ENCODE measurements at places on chromosomes 4 and X. TPM values are rescaled to one million over a fixed set of nuclear protein-coding genes. Genes with fewer than 3 reads are reported as not detected.
A peak's percentile ranks its signal among the peaks of the same experiment; 100 is the strongest.

Gene FOXR2
- not detected for total RNA-seq

Gene COL4A5
- 96.9 TPM for total RNA-seq

Gene PAGE4
- not detected for total RNA-seq

Gene SLC9A6
- total RNA-seq: 18.5 TPM

DNA sequence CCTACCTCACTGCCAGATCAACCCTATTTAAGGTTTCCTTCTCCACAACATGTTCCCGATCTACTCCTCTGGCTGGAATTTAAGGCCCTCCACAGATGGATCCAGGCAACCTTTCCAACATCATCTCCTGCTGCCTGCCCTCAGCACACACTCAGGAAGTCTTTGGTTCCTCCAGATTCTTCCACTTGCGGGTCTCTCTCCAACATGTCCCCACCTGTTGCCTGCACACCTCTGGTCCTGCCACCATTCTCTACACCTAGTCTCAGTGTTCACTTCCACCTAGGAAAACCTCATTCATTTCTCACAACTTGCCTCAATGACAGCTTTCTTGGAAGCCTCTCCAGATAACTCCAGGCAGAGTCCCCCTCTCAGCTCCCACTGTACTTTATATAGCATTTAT, 80.1 kb downstream of the RTL5 start:
- DNase-seq: no peak
- no peak overlapping the region for H3K27ac ChIP-seq
- H3K27me3 ChIP-seq: peaks cover 3% of the 10 kb centered on the region
- peaks cover 2% of the 10 kb centered on the region for H3K36me3 ChIP-seq
- peaks cover 20% of the 10 kb centered on the region for H3K4me1 ChIP-seq
- H3K4me3 ChIP-seq: no peak overlapping the region

- no peaks in the 10 kb centered on the region for H3K27me3 ChIP-seq
- H3K4me3 ChIP-seq: no peak overlapping the region
- no peaks in the 10 kb centered on the region for H3K4me1 ChIP-seq
Observed at GRCh38 chrX:46788902-46789301, 30.0 kb upstream of the SLC9A7 start.

DNA sequence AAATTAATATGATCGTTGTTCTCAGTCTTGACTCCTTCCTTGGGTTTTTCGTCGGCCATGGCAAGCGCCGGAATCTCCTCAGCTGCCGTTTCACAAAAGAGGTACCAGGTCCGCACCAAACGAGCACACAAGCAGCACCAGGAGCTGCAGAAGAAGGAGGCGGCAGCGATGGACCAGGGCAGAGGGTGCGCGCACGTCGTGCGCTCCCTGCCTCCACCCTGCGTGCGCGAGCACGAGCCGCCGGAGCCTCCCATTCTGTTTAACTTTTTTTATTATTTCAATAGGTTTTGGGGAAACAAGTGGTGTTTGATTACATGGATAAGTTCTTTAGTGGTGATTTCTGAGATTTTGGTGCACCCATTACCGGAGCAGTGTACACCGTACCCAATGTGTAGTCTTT, 158.2 kb downstream of the PLS3 start:
- no peaks in the 10 kb centered on the region for H3K36me3 ChIP-seq
- DNase-seq: no peak
- no peak overlapping the region for H3K27ac ChIP-seq

DNA sequence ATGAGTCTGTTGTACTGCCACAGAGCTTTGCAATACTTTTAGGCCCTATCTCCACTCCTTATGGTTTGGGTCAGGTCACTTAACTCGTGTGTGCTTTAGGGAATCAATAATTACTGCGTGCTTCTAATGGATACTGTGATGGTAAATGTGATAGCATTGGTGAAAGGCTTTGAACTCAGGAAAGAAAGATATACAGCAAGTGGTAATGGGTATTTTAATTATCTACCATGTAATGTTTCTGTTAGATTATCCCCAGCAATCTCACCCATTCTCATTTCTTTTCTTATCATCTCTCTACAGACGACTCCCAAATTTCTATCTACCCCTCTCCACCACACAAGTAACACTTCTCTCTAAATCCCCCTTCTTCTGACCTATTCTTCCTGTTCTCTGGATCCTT, 128.6 kb downstream of the GPC3 start:
- H3K4me3 ChIP-seq: no peak overlapping the region
- H3K4me1 ChIP-seq: peaks cover 6% of the 10 kb centered on the region
- no peaks in the 10 kb centered on the region for H3K27me3 ChIP-seq
- H3K27ac ChIP-seq: no peak overlapping the region

- H3K36me3 ChIP-seq: no peaks in the 10 kb centered on the region
- H3K27me3 ChIP-seq: peaks cover 2% of the 10 kb centered on the region
- H3K4me1 ChIP-seq: no peaks in the 10 kb centered on the region
Observed at GRCh38 chr4:42329421-42329820, 67.9 kb upstream of the SHISA3 start.

- DNase-seq: no peak
- H3K27ac ChIP-seq: no peak overlapping the region
- H3K4me1 ChIP-seq: peaks cover 47% of the 10 kb centered on the region
- peak overlapping the region; percentile 14 for H3K4me3 ChIP-seq
Observed at GRCh38 chr4:7158081-7158750, 34.1 kb upstream of the SORCS2 start.

GRCh38 chrX:153771415-153772315, 7.6 kb downstream of the PLXNB3 start:
- no peak overlapping the region for H3K27ac ChIP-seq
- no peak for DNase-seq
- H3K4me3 ChIP-seq: no peak overlapping the region
- H3K36me3 ChIP-seq: no peaks in the 10 kb centered on the region

- H3K36me3 ChIP-seq: peaks cover 3% of the 10 kb centered on the region
- H3K27me3 ChIP-seq: no peaks in the 10 kb centered on the region
- no peak for DNase-seq
- H3K27ac ChIP-seq: no peak overlapping the region
- no peak overlapping the region for H3K4me3 ChIP-seq
Observed at GRCh38 chr4:108589961-108590360, 30.4 kb upstream of the RPL34 start.

DNA sequence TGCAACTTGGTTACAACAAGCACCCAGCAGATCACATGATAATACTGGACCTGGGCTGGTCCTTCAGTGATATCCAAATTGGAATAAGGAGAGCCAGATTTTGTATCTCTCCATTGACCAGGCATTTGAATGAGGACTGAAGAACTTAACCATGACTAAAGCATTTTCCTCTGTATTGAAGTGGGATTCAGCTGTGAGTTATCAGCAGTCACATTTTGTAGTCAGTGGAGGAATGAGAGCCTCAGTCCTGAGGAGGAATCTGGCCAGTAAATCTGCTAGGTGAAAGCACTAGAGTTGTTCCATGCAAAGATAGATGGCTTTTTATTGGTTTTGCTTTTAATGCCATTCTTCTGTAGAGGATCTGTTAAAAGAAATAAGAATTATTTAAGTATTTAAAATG, 1506.0 kb downstream of the PCDH7 start:
- no peaks in the 10 kb centered on the region for H3K27me3 ChIP-seq
- no peak for DNase-seq
- no peaks in the 10 kb centered on the region for H3K36me3 ChIP-seq
- no peaks in the 10 kb centered on the region for H3K4me1 ChIP-seq

GRCh38 chr4:26088433-26088928, 174.5 kb downstream of the SMIM20 start:
- H3K4me1 ChIP-seq: no peaks in the 10 kb centered on the region
- H3K27me3 ChIP-seq: peaks cover 14% of the 10 kb centered on the region
- peaks cover 7% of the 10 kb centered on the region for H3K36me3 ChIP-seq
- H3K4me3 ChIP-seq: no peak overlapping the region
- no peak for DNase-seq

- H3K27ac ChIP-seq: no peak overlapping the region
- H3K36me3 ChIP-seq: no peaks in the 10 kb centered on the region
- no peak for DNase-seq
- H3K4me3 ChIP-seq: no peak overlapping the region
Observed at GRCh38 chr4:112199041-112199440, 32.5 kb upstream of the AP1AR start.

GRCh38 chr4:159383562-159383931, 280.7 kb downstream of the RAPGEF2 start:
- H3K27me3 ChIP-seq: no peaks in the 10 kb centered on the region
- H3K4me3 ChIP-seq: no peak overlapping the region
- no peak for DNase-seq
- H3K4me1 ChIP-seq: peaks cover 9% of the 10 kb centered on the region
- H3K27ac ChIP-seq: no peak overlapping the region
- peaks cover 14% of the 10 kb centered on the region for H3K36me3 ChIP-seq

DNA sequence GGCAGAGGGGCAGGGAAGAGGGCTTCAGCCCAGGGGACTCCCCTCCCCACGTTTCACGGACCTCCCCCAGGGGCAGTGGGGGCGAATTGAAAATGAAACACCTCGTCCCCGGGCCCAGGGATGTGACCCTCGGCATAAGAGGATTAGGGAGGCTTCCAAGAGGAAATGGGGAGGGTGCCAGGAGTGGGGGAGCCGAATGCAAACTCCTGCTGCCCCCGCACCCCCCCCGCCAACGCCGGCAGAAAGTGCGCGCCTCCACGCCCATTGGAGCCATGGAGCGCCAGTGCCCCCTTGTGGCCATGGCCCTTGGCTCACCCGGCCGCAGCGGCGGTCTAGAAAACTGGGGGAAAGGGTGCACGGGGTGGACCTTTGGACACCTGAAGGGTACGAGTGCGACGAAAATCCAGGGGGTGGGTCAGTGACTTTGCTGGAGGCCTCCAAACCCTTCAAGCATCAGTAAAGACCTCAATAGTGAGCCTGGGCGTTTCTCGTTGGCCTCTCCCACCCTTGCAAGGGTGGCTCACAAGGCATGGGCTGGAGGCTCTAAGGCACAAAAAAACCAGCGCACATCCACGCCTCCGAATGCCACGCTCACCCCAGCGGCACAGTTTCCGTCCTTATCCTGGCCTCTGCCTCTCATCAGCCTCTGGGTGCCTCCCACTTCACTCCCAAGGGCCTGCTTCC, 120.8 kb upstream of the PJA1 start:
- no peaks in the 10 kb centered on the region for H3K4me1 ChIP-seq
- H3K4me3 ChIP-seq: no peak overlapping the region
- no peaks in the 10 kb centered on the region for H3K27me3 ChIP-seq

- no peaks in the 10 kb centered on the region for H3K36me3 ChIP-seq
- peak overlapping the region; percentile 35 for H3K27ac ChIP-seq
- H3K27me3 ChIP-seq: no peaks in the 10 kb centered on the region
- peak overlapping the region; percentile 56 for H3K4me3 ChIP-seq
Observed at GRCh38 chrX:39730662-39731329, 367.0 kb downstream of the BCOR start.

DNA sequence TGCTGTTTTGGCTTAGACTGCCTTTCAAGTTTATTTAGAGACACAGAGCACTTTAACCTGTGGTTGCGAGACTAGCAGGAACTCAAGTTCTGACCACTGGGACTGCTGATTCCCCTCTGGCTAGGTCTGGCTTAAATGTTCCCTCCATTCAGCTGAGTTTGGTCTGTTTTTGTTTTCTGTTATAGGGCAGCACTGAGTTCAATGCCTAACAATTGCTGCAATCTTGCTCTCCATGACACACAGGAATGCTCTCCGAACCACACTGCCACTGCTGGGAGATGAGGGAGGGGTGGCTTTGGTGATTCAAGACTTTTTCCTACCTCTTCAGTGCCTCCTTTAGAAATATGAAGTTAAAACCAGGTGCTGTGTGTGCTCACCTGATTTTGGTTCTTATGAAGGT, 106.3 kb upstream of the EOLA2 start:
- no peaks in the 10 kb centered on the region for H3K27me3 ChIP-seq
- DNase-seq: no peak
- H3K4me3 ChIP-seq: no peak overlapping the region
- peaks cover 6% of the 10 kb centered on the region for H3K36me3 ChIP-seq
- H3K27ac ChIP-seq: no peak overlapping the region
- H3K4me1 ChIP-seq: no peaks in the 10 kb centered on the region

DNA sequence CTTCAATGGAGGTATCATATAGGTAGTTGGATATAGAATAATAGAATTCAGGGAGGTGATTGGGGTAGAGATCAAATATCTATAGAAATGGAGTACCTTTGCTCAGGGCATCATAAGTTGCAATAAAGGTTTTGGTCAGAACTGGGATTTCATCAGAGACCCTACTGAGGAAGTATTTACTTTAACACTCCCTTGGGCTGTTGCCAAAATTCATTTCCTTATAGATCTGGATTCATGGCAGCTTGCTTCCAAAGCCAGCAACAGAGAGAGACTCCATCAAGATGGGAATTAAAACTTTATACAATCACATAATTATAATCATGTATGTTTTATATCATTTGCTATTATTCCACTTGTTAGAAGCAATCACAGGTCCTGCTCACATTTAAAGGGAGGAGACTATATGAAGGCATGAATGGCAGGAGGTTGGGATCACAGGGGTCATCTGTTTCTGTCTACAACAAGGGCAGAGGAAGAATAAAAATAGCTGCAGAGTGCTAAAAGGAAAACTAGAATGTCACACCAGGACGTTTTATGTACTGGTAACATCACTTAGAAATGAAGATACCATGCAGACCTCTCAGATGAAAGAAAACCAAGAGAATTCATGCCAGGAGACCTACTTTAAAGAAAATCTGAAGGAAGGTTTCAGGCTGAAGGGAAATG, 902.1 kb upstream of the LCORL start:
- peaks cover 6% of the 10 kb centered on the region for H3K4me1 ChIP-seq
- no peaks in the 10 kb centered on the region for H3K36me3 ChIP-seq
- H3K4me3 ChIP-seq: no peak overlapping the region
- H3K27ac ChIP-seq: no peak overlapping the region
- H3K27me3 ChIP-seq: no peaks in the 10 kb centered on the region

DNA sequence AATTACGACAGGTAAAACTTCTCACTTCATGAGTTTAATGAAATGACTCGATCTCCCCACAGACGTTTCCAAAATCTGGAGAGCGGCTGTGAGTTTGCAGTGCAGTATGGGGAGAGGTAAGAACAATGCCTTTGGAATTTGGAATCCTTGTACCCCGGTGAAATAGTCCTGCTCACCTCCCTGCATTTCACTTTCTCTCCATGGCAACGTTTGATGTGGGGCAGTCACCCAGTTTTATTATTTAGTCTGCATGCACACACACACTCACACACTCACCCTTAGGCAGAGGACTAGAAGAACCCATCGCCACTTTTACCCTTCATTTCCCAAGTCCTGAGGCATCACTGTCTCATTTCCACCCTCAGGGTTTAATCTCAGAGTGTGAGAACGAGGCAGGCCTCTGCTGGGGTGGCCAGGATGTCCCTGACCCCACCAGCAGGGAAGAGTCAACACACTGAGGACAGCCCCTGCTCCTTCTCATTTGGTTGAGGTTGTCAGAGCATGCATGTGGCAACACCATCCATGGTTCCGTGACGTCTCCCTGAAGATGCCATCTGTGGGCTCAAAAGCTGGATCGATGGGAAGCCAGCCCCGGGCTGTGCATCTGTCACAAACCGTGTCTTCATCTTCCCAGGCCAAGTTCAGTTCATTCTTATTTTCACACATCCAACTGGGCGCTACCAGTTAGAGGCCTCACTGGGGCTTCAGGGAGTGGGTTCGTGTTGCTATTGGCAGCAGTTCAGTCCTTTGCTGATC, 119.8 kb upstream of the TRIM2 start:
- DNase-seq: no peak
- H3K27me3 ChIP-seq: no peaks in the 10 kb centered on the region
- no peaks in the 10 kb centered on the region for H3K36me3 ChIP-seq
- H3K27ac ChIP-seq: peak overlapping the region; percentile 8

All from neural crest cell (in vitro differentiated cells).